ENCODE measurements at places on chromosomes 1 and 21. TPM values are rescaled to one million over a fixed set of nuclear protein-coding genes. Genes with fewer than 3 reads are reported as not detected.

Gene SLC45A3
- 14.0 TPM for total RNA-seq

Gene MTHFR
- 29.6 TPM for total RNA-seq

Gene TAF1A
- 22.7 TPM for total RNA-seq

Gene STUM
- 1.1 TPM for total RNA-seq

Gene S1PR1
- 20.9 TPM for total RNA-seq

Gene SHE
- 0.19 TPM for total RNA-seq

Gene BGLAP
- 3.0 TPM for total RNA-seq
